Naive B cell (primary cell): ENCODE measurements at places on chromosomes 12 and 14.

DNA sequence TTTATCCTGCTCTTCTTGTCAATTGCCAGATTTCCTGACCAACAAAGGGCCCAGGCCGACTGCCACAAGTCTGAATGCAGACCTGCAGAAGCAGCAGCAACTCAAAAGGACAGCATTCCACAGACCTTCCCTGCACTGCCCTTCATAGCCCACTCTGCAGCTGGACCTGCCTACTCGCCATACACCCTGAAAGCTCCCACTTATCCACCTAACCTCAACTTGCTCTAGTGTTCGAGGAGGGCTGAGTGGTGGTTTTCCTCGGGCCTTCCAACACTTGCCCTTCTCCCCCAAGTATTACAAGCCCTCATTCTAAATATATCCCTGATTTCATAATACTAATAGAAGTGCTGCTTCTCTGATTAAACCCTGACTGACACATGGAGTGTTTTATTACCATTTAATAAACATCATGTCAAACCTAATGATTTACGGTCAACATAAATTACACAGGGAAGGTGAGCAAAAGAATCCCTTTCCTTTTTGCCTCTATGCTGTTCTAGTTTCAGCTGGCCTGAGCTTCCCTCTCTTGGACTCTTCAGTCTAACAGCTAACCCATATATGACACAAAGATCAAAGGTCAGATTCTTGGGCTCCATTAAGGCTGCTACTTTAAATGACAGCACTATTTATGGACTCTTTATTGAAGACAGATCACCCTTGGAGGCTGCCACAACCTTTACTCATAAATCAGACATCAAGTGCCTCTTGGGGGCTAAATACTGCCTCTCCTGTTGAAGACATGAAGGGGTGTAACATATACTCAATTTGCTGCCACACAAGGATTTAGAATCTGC lies 1546.9 kb upstream of the TMEM132C start:
- DNase-seq = no peak

GRCh38 chr14:95601650-95602049 lies 66.8 kb downstream of the GLRX5 start:
- no peak for DNase-seq

DNA sequence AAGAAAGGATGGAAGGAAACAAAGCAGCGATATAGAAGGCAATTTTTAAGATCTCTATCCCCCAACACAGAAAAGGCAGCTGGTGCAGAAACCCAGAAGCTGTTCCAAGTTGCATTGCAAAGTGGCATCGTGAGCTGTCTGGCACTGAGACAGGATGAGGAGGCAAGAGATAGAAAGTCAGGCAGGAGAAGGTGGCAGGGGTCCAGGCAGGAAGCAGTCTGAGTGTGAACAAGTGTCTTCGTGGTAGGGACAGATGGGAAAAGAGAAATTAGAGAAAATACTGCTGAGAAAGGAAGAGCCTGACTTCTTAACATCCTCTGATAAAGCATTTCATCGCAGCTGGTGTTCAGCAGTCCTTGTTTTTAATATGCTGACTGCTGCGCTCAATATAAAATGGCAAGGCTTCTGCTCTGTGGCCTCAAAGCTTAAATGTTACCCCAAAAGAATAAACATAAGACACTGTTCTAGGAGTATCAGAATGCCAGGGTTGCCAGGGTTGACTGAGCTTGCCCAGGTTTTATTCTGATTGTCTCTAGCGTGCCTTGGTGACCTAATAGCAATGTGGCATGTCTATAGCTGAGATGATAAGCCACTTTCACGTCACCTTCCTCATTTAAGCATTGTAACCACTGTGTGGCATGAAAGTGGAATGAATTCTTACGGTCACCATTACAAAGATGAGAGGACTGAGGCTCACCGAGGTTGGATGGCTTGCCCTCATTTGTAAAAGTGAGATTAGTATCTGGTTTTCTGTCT lies 397.6 kb downstream of the NUAK1 start:
- no peak for DNase-seq

DNA sequence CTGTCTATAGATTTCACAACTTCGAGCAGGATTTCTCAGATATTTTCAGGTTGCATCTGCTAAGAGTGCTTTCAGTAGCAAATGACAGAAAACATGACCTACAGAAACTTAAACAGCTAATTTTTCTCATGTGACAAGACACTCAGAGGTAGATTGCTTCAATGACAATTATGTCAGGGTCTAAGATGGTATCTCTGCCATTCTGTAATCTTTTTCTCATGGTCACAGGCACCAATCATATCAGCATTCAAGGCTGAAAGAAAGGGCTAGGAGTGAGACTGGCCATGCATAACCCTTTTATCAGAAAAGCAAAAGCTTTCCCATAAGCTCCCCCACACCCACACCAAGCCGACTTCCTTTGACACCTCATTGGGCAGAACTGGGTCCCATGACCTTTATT lies 450.5 kb upstream of the FAR2 start:
- DNase-seq = no peak

DNA sequence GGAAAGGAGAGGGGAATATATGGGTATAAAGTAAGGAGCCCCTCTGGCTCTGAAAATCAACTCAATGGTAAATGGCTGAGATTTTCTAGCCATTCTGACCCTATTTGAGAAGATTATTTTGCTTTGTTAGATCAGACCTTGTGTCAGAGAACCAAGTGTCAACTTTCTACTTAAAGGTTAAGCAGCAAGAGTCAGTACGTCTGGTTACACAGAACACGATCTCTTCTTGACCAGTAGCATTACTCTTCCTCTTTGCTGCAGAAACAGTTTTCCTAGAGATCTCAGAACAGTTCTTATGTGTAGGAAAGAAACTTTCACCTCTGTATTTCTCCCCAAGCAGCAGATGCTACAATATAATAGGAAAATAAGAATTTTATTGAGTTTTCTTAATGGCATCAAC lies 47.4 kb upstream of the BTG1 start:
- DNase-seq = no peak

DNA sequence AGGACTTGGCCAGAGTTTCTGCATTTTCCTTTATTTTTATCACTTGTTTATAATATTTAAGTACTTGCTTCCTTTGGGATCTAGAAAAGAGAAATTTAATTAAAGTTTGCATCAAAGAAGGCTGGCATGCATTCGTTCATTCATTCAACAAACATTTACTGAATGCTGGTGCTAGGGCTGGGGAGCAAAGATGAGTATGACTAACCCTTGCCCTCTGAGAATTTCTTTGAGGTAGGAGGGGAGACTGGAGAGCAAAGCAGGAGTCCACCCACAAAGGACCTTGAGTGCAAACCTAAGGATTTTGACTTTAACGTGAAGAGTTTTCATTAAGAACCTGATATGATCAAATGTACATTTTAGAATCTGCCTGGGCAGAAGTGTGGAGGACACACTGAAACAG lies 16.1 kb upstream of the NT5DC3 start:
- no peak for DNase-seq
